NCI-H2081 treated with DMSO at 0.1 percent for 48 hours (cell line): ENCODE measurements at places on chromosomes 13 and 19.

- DNase-seq, result no peak
These were observed 324.3 kb downstream of the TEX29 start for GRCh38 chr13:111644750-111645149.

- no peak for DNase-seq
These were observed 54.0 kb upstream of the IRS2 start for GRCh38 chr13:109840201-109840892.

GRCh38 chr13:110285991-110286832 is 20.7 kb downstream of the COL4A1 start:
- DNase-seq, result no peak

DNA sequence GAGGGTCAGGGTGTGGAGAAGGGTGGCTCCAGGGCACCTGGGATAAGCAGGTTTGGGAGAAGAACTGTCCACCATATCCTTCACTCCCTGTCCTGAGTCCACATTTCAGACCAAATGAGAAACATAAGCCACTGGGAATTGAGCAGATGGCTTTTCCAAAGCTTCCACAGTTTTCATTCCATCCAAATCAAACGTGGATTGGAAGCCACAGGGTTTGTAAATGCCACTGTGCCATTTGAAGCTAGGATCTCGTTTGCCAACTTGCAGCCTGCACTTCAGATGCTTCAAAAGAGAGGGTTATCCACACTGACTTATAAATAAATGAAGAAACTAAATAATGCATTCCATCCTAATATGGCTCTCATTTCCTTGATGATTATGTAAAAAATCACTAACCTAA is 81.5 kb downstream of the UQCRFS1 start:
- no peak for DNase-seq

DNA sequence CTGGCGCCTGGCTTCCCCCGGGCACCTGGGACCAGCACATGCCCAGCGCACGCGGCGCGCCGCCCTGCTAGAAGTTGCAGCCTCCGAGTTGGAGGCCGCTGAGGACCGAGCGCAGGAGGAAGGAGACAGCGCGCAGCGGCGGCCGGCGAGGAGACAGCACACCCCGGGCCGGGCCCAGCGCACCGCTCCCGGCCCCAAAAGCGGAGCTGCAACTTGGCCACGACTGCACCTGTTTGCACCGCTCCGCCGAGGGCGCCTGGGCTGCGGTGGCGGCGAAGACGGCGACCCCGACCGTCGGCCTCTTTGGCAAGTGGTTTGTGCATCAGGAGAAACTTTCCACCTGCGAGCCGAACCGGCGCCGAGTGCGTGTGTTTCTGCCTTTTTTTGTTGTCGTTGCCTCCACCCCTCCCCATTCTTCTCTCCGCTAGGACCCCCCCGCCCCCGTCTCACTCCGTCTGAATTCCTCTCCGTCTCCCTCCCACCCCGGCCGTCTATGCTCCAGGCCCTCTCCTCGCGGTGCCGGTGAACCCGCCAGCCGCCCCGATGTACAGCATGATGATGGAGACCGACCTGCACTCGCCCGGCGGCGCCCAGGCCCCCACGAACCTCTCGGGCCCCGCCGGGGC is at the start of gene SOX1:
Gene SOX1, plus strand, starts transcription at position 34 of the 626 bp plus-strand sequence. Its CDS starts 510 bp downstream, at position 544.
- no peak for DNase-seq

DNA sequence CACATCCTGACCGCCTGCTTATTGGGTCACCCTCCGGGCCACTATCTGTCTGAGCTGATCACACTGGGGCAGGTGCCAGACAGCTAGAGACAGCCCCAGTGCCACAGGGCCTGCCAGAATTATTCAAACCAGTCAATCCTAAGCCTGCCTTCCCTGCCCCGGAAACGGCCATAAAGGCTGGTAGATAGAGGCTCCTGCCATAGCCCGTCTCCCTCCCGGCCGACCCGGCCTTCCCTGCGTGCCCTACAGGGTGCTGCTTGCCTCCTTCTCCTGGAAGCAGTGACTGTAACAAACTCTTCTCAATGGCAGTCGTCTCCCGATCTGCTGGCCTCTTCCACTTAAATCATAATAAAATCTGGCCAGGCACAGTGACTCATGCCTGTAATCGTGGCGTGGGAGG is 158.6 kb upstream of the SOX1 start:
- no peak for DNase-seq

GRCh38 chr13:99432609-99433542 is 68.4 kb upstream of the TM9SF2 start:
- no peak for DNase-seq
